Progenitor cell of endocrine pancreas (in vitro differentiated cells): ENCODE measurements at places on chromosomes 2 and 18.

DNA sequence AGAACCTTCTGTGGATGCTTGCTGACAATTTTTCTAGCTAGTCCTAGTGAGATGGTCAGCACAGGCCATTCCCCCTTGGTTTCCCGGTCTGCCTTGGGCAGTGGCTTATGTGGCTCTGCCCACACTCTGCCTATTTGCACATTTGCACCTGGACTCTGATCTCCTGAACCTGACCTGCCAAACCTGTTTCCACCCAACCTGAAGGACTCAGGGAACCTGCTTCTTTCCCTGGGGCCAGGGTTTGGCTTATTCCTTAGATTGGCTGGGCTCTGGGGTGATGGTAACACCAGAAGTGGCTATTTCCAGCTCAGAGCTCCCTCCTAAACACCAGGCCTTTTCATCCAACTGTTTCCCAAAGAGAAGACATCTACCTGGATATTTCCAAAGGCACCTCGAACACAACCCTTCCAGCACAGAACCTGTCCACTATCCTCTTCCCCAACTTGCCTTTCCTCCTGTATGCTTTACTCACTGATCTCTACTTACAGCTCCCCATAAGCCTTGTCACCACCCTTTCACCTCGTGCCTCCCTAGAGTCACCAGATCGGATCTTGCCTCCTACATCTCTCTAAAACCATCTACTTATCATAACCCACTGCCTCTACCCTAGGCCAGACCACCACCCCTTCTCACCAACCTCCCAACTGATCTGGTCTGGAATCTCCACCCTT, 5.8 kb upstream of the MTA3 start:
- peaks cover 21% of the 10 kb centered on the region for H3K4me1 ChIP-seq
- H3K27me3 ChIP-seq, result no peaks in the 10 kb centered on the region
- peak overlapping the region; percentile 10 for H3K4me3 ChIP-seq
- no peaks in the 10 kb centered on the region for H3K36me3 ChIP-seq
- peak overlapping the region; percentile 63 for H3K27ac ChIP-seq

- H3K36me3 ChIP-seq, result no peaks in the 10 kb centered on the region
- no peak for DNase-seq
- H3K27ac ChIP-seq, result no peak overlapping the region
- no peak overlapping the region for H3K4me3 ChIP-seq
- no peaks in the 10 kb centered on the region for H3K27me3 ChIP-seq
Observed at GRCh38 chr2:138213084-138213483, 248.8 kb downstream of the HNMT start.

- peaks cover 9% of the 10 kb centered on the region for H3K36me3 ChIP-seq
- peak overlapping the region; percentile 96 for H3K4me3 ChIP-seq
- no peak for DNase-seq
- peak overlapping the region; percentile 97 for H3K27ac ChIP-seq
Observed at GRCh38 chr2:240024766-240025165, 376 bp downstream of the NDUFA10 start.

DNA sequence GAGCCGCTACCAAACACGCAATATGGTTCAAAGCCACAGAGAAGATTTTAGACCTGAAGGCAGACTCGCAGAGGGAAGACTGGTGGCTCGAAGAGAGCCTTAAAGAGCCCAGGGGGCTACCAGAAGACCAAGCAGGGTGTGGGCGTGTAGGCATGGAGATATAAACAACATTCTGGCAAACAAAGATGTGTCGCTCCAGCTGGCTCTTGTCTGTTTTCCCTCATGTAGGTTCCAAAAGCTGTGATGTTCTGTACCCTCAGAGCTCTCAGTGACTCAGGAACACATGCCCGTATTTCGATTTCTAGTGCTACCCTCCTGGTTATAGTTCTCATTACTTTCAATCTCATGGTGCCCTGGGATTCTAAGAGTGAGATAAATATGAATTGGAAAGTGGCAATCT, 44.5 kb downstream of the DOCK10 start:
- DNase-seq, result no peak
- H3K27me3 ChIP-seq, result peaks cover 8% of the 10 kb centered on the region
- no peak overlapping the region for H3K27ac ChIP-seq
- H3K36me3 ChIP-seq, result no peaks in the 10 kb centered on the region
- H3K4me3 ChIP-seq, result no peak overlapping the region

GRCh38 chr2:232674491-232674890, 22.6 kb upstream of the GIGYF2 start:
- H3K27ac ChIP-seq, result no peak overlapping the region
- H3K4me1 ChIP-seq, result no peaks in the 10 kb centered on the region
- H3K27me3 ChIP-seq, result no peaks in the 10 kb centered on the region
- no peak overlapping the region for H3K4me3 ChIP-seq
- no peak for DNase-seq

- DNase-seq, result no peak
- peaks cover 14% of the 10 kb centered on the region for H3K27me3 ChIP-seq
- no peak overlapping the region for H3K4me3 ChIP-seq
- H3K36me3 ChIP-seq, result no peaks in the 10 kb centered on the region
- H3K27ac ChIP-seq, result no peak overlapping the region
Observed at GRCh38 chr2:16726147-16726546, 60.5 kb upstream of the CYRIA start.

- H3K4me3 ChIP-seq, result no peak overlapping the region
- peaks cover 1% of the 10 kb centered on the region for H3K36me3 ChIP-seq
- H3K27ac ChIP-seq, result no peak overlapping the region
- no peak for DNase-seq
- H3K4me1 ChIP-seq, result no peaks in the 10 kb centered on the region
- no peaks in the 10 kb centered on the region for H3K27me3 ChIP-seq
Observed at GRCh38 chr18:56060967-56061541, 473.1 kb upstream of the TCF4 start.

GRCh38 chr2:102603904-102604303, 15.4 kb upstream of the SLC9A2 start:
- DNase-seq, result no peak
- no peaks in the 10 kb centered on the region for H3K36me3 ChIP-seq
- H3K4me1 ChIP-seq, result peaks cover 5% of the 10 kb centered on the region
- no peaks in the 10 kb centered on the region for H3K27me3 ChIP-seq
- H3K4me3 ChIP-seq, result no peak overlapping the region

GRCh38 chr2:241728627-241729026, 5.8 kb upstream of the D2HGDH start:
- H3K27me3 ChIP-seq, result no peaks in the 10 kb centered on the region
- H3K4me3 ChIP-seq, result no peak overlapping the region
- no peak overlapping the region for H3K27ac ChIP-seq
- no peak for DNase-seq
- H3K4me1 ChIP-seq, result no peaks in the 10 kb centered on the region

DNA sequence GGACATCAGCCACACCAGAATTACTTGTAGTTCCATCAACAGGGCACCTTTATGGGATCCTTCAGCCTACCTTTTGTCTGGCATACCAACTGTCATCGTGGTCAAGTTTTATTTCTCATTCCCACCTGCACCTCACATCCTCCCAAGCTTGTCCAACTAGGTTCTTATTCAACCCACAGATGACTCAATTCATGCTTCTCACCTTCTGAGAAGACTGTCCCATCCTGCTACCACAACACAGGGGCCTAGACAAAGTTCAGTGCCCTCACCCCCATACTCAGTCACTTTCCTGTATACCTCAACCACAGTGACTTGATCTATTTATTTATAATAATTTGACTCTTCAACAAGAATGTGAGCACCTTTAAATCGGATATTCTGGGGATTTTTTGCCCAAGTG, 114.4 kb upstream of the ACVR1C start:
- no peak overlapping the region for H3K27ac ChIP-seq
- DNase-seq, result no peak
- no peak overlapping the region for H3K4me3 ChIP-seq
- peaks cover 13% of the 10 kb centered on the region for H3K36me3 ChIP-seq
- no peaks in the 10 kb centered on the region for H3K27me3 ChIP-seq

GRCh38 chr2:6475155-6475940, 390.4 kb downstream of the CMPK2 start:
- H3K27me3 ChIP-seq, result peaks cover 6% of the 10 kb centered on the region
- no peaks in the 10 kb centered on the region for H3K4me1 ChIP-seq
- no peak overlapping the region for H3K4me3 ChIP-seq
- no peak for DNase-seq

DNA sequence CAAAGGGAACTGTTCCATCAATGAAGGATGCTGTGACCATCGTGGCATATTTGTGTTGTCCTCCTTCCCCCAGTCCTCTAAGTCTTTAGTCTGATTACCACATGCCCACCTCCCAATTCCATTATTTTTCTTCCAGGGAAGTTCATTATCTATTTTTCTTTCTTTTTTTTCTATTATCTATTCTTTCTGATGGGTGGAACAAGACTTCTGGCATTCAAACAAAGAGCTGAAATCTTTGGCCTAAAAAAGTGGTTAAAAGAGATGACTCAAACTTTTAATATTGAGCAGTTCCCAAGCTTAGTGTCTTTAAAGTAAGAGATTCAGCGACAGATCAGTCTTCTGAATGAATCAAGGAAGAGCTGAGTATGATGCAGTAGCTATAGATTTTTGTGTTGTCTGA, 66.6 kb downstream of the DIS3L2 start:
- H3K27me3 ChIP-seq, result no peaks in the 10 kb centered on the region
- no peaks in the 10 kb centered on the region for H3K4me1 ChIP-seq
- H3K4me3 ChIP-seq, result no peak overlapping the region
- H3K36me3 ChIP-seq, result peaks cover 38% of the 10 kb centered on the region
- DNase-seq, result no peak
- no peak overlapping the region for H3K27ac ChIP-seq

GRCh38 chr18:67599277-67599676, 82.8 kb upstream of the DSEL start:
- H3K36me3 ChIP-seq, result no peaks in the 10 kb centered on the region
- H3K4me1 ChIP-seq, result peaks cover 9% of the 10 kb centered on the region
- no peak overlapping the region for H3K27ac ChIP-seq

DNA sequence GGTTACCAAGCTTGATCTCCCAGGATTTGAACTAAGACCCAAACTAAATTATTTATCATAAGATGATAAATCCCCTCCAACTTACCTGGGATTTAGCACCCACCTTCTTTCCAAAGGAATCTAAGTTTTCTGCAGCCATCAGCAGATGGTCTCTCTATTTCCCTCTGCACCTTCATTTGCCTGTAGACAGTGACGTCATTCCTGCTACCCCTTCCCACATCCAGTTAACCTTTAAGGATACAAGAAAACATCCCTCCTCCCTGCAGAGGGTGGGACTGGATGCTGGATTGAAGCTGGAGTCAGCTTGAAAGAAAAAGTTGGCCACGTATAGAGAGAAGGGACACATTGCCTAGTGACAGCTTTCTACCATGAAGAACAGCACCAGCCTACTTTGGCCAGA, 3.7 kb upstream of the DNER start:
- DNase-seq, result no peak
- H3K36me3 ChIP-seq, result no peaks in the 10 kb centered on the region
- peaks cover 55% of the 10 kb centered on the region for H3K27me3 ChIP-seq
- no peak overlapping the region for H3K4me3 ChIP-seq
- no peak overlapping the region for H3K27ac ChIP-seq
- peaks cover 4% of the 10 kb centered on the region for H3K4me1 ChIP-seq

DNA sequence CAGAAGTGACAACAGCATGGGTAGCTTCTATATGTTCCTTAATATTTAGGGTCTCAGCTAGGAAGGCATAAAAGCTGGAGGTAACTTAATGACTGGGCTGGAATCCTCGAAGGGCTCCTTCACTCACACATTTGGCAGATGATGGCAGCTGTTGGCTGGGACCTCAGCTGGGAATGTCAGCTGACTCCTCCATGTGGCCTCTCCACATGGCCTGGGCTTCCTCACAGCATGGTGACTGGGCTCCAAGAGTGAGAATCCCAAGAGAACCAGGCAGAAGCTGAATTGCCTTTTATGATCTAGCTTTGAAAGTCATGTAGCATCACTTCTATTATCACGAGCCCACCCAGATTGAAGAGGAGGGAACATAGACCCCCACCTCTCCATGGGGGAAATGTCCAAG, 54.9 kb downstream of the TET3 start:
- no peak overlapping the region for H3K27ac ChIP-seq
- peaks cover 22% of the 10 kb centered on the region for H3K4me1 ChIP-seq
- no peak for DNase-seq
- H3K27me3 ChIP-seq, result no peaks in the 10 kb centered on the region
- H3K36me3 ChIP-seq, result peaks cover 4% of the 10 kb centered on the region
- H3K4me3 ChIP-seq, result no peak overlapping the region

DNA sequence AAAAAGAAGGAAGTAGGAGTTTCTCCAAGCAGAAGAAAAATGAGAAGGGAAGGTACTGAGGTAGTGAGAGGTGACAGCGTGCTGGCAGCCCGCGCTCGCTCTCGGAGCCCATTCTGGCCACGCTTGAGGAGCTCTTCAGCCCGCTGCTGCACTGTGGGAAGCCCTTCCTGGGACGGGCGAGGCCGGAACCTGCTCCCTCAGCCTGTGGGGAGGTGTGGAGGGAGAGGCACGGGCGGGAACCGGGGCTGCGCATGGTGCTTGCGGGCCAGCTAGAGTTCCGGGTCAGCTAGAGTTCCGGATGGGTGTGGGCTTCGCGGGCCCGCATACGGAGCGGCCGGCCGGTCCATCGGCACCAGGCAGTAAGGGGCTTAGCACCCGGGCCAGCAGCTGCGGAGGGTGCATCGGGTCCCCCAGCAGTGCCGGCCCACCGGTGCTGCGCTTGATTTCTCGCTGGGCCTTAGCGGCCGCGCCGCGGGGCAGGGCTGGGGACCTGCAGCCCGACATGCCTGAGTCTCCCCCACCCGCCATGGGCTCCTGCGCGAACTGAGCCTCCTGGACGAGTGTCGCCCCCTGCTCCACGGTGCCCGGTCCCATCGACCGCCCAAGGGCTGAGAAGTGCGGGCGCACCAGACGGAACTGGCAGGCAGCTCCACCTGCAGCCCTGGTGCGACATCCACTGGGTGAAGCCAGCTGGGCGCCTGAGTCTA, 11.1 kb upstream of the CYS1 start:
- no peaks in the 10 kb centered on the region for H3K36me3 ChIP-seq
- H3K4me3 ChIP-seq, result no peak overlapping the region
- DNase-seq, result no peak
- peaks cover 6% of the 10 kb centered on the region for H3K27me3 ChIP-seq
